NCI-H187 treated with DMSO at 0.1 percent for 48 hours (cell line): ENCODE measurements at places on chromosomes 4 and X.

GRCh38 chrX:15158736-15159406, 111.0 kb downstream of the ASB9 start:
- no peak for DNase-seq

DNA sequence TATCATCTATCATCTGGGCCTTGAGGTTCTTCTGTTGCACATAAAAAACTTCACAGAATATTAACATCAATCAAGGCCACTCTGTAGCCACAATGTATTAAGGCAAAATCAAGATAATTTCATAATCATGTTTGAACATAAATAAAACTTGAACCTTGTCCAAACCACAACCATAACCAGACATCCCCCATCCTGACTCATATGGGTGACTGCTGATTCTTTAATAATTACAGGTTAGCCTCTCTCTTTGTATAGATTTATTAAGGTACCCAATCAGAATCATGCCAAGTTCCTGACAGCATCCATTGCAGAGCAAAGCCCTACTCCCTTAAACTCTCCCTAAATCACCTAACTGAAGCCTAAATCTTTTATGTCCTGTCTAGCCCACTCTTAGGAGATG, 16.7 kb upstream of the AREG start:
- DNase-seq: no peak

GRCh38 chr4:95105983-95106382, 348.2 kb downstream of the BMPR1B start:
- DNase-seq: no peak

- DNase-seq: no peak
These were observed 170.4 kb downstream of the FRAS1 start for GRCh38 chr4:78227411-78228057.

DNA sequence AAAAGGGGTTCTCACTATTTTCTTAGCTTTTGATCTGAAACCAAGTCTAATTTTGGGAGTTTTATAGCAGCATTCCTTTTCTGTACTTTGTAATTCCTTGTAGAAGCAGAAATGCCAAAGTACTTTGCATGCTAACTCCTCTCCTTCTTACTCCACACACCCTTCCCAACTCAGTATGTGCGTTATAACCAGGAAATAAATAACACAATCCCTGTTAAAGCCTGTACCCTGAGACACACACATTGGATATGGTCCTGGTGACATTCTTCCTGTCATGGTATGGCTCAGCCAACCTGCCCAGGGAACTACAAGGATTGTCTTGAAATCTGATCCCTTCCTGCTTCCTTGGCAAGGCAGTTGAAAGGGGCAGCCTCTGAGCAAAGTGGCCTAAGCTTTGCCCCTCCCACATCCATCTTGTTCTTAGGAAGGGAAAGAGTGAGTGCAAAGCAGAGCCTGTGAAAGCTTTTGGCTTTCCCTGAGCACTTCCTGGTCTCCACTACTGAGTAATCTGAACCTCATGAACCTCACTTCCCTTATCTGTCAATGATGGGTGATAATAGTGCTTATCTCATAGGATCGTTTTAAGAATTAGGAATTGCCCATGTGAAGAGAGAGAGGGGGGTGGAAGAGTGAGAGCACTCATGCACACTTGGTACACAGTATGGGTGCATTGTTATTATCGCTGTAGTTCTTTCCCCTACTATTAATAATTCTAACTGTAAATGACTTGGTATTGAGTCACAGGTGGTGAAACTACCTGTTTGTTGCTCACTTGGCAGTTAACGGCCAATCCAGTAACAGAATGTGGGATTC, 109.3 kb downstream of the AFF2 start:
- DNase-seq: peak; percentile 1

DNA sequence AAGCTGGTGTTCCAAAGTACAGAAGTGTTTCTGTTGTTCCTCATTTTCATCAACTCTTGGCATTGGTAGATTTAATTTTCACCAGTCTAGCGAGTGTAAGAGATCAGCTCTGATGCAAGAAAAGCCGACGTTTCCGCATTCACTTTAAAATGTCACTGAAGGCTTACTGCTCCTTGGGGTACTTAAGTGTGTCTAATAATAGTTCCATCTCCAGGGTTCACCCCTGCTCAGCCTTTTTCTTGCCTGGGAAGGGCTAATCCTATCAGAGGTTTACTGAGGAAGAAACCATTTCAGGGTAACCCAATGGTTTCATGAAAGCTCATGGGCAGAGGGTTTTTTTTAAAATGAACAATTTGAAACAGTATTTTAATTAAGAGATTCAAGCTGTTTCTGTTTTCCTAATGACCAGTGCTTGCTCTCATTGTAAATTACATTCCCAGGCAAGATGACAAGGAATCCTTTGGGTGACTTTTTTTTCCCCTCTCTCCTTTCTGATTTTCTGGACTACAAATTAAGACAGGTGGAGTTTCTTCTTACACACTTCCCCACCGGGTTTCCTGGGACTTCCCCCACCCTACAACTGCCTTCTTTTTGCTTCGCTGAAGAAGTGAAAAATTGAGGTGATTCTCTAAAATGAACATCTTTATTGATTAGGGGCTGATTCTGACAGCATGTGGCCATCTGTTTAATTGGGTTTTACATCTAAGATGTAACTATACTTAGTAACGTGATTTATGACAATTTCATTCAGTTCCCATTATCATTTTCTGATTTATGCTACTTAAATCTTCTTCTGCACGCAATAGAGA, 78.7 kb upstream of the CBLL2 start:
- DNase-seq: no peak

DNA sequence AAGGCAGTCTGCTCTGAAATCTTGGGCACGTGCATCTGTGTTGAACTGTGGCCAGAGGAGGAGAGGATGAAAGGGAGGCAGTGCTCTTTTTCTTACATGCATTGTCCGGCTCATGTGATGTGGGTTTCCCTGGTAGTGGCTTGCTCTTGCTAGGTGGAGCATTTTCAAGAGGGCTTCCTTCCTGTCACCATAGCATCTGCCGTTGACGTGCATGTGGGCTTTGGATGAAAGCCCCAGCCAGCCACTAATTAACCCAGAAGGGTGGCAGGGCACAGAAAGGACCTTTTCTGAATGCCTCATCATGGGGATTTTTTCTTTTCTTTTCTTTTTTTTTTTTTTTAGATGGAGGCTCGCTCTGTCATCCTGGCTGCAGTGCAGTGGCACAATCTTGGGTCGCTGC, 121.3 kb downstream of the GPR143 start:
- DNase-seq: peak; percentile 16
